Suppressor macrophage (primary cell): ENCODE measurements at places on chromosomes 5 and 9.

DNA sequence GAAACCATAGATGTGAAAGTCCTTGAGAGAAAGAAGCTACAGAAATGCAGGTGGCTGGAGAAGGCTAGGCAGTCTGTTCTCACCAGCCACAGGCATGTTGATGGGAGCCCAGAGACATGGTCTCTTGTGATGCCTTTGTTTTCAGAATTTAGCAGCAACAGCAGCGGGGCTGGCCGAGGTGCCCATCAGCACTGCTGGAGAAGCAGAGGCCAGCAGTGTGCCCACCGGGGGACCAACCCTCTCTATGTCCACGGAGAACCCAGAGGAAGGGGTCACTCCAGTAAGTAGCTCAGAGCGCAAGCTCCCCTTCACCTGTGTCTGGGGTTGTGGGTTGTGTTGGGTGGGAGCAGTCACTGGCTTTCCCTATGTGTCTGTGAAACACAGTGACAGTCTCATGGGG, 59.6 kb downstream of the COL15A1 start:
- DNase-seq = no peak

GRCh38 chr9:109579191-109579948, 81.3 kb upstream of the PTPN3 start:
- DNase-seq = no peak

DNA sequence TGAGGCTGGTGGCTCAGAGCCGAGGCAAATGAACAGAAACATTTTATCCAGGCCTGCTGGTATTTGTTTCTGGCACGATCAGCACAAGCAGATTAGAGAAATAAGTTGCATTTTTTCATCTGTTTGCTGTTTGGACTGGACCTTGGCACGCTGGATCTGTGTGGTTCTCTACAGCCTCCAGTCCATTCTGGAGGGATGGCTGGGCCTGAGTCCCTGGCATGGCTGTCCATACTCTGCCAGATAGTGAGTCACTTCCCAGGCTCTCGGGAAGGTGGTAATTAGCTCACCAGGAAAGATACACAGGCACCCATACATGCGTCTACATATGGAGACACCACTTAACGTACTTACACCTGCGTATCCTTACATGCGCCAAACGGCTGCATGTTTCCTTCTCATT, 78.6 kb downstream of the SPRY4 start:
- no peak for DNase-seq

GRCh38 chr9:75858497-75859092, 31.9 kb upstream of the PCSK5 start:
- DNase-seq = no peak

DNA sequence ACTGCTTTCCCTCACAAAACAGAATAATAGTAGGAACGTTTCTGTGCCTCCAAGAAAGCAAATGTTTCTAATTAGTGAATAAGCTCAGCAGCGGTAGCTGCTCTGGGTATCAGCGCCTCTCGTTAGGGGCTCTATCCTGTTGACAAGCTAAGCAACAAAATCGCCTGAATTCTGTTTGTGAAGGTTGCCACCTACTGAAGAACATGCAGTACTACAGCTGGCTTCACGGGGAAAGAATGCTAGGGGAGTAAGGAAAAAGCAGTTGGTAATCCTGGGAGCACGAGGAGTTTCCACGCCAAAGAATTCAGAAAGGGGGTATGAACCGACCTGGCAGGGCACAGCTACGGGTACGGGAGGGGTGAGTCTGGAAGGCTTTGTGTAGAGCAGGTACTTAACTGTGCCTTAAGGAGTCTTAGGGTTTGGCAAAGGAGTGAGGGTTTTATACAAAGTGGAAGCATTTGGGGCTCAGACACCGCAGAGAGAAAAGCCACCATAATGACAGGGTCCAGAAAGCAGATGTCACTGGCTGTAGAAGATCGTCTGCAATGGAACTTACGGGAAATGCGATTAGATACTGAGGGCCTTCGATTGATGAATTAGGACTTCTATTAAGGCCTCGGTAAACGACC, 171.7 kb downstream of the TTC39B start:
- peak; percentile 60 for DNase-seq

DNA sequence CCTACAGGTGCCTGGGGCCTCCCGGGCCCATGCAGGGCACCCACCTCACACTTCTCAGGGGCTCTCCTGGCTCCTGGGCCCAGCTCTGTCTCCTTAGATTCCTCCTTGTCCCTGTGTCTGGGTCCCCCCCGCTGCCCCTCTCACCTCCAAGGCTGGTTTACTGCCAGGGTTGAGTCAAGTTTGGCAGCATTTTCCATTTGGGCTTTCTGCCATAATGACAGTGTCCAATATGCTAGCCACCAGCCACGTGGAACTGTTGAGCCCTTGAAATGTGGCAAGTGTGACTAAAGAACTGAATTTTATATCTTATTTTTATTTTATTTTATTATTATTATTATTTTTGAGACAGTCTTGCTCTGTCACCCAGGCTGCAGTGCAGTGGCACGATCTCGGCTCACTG, 1.9 kb downstream of the TTC16 start:
- no peak for DNase-seq

DNA sequence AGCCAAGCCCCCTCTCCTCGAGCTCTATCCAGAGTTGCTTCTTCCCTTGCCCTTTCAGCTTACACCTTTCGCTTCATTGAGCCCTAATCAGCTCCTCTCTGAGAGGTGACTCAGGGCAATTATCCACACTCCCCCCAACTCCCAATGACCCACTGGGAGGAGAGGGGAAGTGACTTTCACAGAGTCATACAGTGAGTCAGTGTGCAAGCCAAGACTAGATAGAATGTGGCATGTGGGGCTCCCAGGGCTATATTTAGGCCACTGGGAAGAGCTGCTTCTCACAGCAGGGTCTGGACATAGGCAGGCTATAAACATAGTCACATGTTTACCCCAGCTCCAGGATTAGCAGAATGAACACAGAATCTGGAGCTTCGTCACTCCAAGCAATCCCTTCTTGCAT, 57.4 kb downstream of the NRG2 start:
- DNase-seq = peak; percentile 70

- DNase-seq = peak; percentile 83
These were observed 14.9 kb upstream of the FGFR4 start for GRCh38 chr5:177071666-177072385.

DNA sequence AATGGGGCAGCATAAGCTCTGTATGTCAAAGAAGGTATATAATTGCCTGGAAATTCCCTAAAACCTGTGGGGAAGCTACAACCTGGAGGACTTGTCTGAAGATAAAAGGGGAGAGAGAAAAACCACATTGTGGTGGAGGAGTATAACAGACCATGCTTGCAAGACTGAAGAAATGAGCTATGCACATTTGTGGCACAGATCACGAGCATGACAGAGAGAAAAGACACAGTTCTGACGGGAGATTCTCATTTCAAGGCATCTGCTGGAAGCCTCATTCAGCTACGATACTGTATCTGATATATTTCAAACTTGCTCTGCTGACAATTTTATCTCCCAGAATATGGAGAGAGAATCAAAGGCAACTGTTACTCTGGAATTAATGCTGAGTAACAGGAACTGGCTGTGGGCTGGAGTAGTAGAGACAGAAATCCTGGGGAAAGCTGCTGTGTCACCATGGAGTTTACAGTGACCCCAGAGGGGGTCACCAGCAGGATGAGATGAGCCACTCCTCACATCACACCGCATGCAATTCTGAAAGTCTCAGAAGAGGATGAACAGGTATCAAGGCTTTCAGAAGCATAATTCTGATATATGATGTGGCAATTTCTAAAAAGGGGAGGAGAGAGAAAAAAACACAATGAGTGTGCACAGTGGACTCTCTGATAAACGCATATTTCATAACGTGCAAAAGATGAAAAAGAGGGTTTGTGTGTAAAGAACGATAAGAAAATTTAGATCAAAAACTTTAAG, 528.8 kb downstream of the IRX1 start:
- no peak for DNase-seq

DNA sequence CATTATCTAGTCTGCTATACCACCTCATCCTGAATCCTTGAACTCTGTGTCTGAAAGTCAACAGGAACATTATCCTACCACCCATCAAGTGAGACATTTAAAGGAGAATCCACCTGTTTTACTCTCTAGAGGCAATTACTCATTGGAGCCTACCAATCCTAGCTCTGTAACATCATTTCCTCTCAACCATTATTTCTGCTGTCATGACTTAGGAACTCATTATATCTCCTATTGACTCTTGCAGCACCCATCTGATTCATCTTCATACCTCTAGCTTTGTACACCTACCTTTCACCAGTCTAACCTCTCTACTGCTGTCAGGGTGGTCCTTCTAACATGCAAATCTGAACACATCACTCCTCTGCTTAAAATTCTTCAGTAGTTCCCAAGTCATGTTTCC, 481.5 kb downstream of the NFIB start:
- DNase-seq = no peak

DNA sequence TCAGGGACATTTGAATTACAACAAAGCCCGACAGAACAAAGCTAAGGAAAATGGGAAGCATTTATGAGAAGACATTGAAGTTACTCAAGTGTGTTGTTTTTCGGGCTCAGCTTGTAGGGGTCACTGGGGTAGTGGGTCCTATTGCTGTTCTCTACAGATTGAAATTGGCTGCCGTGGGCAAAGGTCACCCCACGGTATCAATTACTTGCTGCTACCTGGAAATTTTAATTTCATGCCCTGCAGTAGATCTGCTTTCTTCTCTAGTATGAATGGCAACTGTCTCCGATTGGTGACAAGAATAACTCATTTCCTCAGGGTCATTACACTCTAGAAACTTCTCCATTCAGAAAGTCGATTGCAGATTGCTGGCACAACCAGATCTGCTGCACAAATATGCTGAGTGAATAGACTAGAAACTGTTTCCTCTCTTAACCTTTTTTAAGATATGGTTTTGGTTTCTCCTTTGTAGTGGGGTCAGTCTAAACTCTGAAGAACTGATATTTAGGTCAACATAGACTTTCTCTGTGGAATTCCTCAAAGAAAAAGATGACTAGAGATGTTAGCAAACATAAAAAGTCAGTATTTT, 454.1 kb downstream of the ARHGEF28 start:
- DNase-seq = peak; percentile 11

- DNase-seq = no peak
These were observed 22.9 kb downstream of the DNAH5 start for GRCh38 chr5:13921578-13921977.
